ENCODE measurements at places on chromosomes 4 and X.

DNA sequence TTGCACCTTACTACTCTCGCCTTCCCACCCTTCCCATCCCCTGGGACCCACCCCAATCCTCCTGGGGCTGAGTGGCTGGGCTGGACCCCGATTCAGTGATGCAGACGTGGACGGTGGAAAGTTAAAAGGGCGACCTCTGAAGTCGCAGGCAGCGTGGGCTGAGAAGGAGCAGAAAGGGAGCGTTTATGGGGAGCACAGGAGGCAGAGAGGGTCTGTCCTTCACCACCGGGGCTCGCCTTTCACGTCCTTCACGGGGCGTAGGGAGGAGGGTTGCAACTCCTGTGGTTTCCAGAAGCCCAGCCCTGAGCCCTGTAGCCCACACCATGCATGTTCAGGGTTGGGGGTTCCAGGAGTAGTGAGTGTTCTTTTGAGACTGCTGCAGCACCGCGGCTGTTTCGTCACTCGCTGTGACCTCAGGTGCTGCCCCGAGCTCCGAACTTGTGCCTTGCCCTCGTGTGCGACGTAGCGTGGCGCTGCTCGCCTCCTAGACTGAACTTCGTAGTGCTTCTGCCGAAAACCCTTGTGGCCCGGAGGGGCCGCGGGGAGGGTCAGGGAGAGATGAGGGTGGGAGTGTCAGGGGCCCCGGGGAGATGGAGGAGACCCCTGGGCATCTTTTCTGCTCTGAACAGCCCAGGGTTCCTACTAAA, 1.6 kb downstream of the NHS start:
- peak; percentile 25 for DNase-seq

- DNase-seq: no peak
Measured at GRCh38 chrX:37926700-37927099, 79.3 kb upstream of the DYNLT3 start.

- no peak for DNase-seq
Measured at GRCh38 chrX:133497356-133497755, 82.1 kb upstream of the GPC4 start.

GRCh38 chr4:26594371-26594770, 10.5 kb downstream of the TBC1D19 start:
- DNase-seq: no peak

DNA sequence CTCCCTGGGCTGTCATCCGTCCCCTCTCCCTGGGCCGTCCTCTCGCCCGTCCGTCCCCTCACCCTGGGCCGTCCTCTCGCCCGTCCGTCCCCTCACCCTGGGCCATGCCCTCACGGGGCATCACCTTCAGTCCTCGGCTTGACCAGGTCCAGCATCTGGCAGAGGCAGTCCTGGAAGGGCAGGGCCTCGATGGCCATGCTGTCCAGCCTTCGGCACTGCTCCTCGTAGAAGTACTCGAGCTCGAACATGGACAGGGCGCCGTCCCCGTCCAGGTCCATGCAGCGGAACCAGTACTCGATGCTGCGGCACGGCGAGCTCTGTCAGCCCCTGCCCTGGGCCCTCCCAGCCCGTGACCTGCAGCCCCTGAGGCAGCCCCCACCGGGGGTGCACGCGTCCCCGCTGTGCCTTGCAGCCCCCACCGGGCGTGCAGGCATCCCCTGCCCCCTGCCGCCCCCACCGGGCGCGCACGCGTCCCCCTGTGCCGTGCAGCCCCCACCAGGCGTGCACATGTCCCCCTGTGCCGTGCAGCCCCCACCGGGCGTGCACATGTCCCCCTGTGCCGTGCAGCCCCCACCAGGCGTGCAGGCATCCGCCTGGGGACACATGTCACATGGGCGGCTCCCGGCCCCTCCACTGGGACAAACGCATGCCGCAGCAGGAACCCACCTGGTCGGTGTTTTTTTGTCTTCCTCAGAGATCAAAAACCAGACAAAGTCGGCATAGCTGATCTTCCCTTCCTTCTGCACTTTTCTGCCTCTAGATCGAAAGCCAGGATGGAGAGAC, 22.2 kb upstream of the GTPBP6 start:
- DNase-seq: no peak

DNA sequence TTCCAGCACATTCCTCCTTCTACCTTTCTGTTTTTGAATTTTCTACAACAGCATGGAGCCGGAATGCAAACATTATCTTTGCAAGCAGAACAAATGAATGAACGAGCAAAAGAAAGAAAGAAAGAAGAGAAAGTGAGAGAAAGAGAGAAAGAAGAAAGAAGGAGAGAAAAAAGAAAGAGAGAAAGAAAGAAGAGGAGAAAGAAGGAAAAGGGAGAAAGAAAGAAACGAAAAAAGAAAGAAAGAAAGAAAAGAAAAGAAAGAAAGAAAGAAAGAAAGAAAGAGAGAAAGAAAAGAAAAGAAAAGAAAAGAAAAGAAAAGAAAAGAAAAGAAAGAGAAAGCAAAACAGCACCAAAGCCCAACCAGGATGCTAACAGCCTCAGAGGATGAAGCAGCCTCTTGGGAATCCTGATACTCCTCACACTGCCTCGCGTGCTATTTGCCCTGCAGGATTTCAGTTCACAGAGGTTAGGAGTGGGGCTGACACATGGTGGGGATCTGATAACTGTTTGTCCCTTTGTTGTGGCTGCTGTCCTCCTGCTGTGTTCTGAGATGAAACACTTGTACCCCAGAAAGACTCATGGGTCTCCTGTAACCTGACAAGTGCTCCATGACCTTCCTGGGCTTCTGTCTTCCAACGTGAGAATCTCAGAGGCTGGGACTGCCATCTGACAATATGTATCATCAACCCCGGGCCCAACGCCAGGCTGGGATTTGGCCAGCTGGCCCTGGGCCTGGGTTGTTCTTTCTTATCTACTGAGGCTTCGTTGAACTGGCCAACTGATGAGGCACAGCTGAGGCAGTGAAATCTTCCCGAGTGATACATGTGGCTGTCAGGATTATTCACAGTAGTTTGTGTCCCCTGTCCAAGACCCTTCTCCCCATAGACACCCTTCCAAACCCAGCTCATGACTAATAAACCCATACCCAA, 61.0 kb downstream of the SEPSECS start:
- no peak for DNase-seq

DNA sequence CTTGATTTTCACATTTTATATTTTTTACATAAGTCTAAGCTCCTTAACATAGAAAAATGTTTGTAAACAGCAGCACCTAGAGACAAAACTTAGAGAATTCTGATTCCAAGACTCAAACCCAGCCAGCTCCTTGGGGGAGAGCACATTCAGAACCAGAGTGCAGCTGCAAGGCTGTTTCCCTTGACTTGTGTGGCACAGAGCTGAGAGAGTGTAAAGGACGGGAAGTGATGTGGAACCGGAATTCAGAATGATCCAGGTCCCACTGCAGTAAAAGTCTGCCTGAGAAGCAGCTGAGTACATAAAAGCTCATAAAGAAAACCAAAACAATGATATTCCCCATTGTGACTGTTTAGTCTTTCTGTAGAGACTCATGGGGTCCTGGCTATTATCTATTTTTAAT, 713.8 kb downstream of the RAB28 start:
- no peak for DNase-seq

DNA sequence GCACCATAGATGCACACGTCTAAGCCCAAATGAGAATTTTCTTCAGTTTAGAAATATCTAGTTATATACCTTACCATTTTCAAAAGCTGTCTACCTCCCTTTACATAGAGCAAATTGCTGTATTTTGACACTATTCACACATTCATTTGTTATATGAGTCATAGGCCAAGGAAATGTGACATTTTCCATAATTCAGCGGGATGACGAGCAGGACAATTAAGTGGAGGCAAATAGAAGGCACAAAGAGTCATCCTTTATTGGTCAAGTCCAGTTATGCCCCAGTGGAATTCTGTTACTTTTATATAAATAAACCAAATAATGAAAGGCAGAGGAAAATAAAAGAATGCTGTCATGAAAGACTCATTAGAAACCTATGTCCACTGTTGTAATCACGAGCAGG, 27.9 kb downstream of the FGF13 start:
- DNase-seq: no peak

DNA sequence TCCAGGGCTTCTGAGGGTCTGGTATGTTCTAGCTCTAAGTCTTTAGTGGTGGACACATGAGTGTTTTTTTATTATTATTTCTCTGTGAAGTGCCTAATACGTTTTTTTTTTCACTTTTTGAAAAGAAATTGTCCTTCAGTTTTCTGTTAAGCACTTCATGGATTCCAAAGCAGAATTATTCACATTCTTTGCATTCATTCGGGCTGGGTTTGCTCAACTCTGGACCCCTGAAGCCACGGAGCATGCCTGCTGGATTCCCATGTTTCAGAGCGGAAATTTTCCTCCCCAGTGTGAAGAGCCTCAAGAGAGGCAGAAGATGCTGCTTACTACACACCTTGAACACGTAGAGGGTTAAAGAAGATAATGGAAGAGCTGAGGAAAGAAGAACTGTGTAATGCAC, 107.5 kb downstream of the EGF start:
- DNase-seq: no peak

DNA sequence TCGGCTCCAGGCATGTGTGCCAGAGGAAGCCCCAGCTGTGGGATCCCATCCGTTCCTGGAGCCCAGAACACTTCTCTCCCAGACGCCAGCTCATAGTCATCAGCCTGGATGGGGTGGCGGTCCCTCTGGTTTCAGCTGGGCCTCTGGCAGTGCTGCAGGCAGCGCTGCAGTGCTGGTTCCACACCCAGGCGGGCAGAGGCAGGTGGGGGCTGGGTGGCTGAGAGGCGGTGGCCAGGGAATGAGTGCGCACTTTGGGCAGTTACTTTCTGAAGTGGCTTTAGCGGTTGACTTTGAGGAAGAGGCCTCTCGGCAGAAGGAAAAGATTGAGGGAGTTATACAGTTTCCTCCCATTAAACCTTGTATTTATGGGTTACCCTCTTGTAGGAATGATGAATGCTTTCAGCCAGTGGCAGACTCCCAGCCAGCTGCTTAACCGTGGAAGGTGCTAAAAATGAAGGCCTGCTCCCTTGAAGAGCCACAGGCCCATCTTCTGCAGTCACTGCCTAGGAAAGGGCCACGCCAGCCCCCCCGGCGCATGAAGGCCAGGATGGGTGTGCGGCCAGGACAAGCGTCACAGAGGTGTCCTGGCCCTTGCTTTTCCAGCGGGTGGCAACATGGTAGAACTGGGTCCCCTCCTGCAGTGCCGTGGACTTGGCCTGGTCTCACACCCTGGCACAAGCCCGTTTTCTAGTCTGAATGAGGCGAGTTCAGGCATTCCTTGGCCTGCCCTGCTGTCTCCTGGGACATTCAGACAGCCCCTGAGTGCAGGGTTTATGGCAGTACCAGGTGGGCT, 9.9 kb downstream of the TADA2B start:
- peak; percentile 22 for DNase-seq

DNA sequence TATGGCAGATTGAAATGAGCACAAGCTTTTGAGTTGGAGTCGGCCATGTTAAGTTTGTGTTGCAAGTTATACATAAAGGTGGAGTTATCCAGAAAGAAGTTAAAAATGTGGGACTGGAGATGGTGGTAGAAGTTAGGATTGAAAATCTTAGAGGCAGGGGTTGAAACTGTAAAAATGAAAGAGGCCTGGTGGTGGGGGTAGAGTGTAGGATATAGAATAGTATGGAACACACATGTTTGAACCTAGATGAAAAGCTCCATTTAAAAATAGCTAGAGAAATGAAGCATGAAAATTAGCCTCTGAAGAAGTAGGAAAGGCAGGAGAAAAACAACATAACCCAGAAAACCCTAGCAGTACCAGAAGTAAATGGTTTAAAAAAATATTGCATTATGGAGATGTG, 131.8 kb upstream of the ENPEP start:
- no peak for DNase-seq

- no peak for DNase-seq
Measured at GRCh38 chr4:114400531-114400930, 198.1 kb upstream of the UGT8 start.

- no peak for DNase-seq
Measured at GRCh38 chrX:38672646-38673045, 111.3 kb downstream of the TSPAN7 start.

GRCh38 chrX:10157032-10157341, 212 bp downstream of the CLCN4 start:
- DNase-seq: no peak

GRCh38 chrX:18607966-18608365, 63.9 kb downstream of the RS1 start:
- no peak for DNase-seq

DNA sequence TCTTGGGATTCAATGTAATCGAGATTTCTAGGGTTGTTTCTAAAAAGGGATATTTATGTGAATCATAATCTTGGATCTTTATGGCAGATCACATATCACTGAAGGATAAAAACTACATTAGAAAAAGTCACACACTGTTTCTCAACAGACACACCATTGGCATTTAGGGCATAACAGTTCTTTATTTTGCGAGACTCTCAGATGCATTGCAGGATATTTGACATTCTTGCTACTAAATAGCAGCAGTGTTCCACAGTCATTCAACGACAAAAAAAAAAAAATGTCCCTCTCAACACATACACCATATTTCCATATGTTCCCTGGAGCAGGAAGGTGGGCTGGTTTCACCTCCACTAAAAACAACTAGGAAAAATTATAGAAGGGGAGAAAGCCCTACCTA, 243.4 kb upstream of the PCDH18 start:
- DNase-seq: no peak

GRCh38 chr4:186405957-186406356, 140.0 kb downstream of the F11 start:
- no peak for DNase-seq

GRCh38 chr4:189117426-189117825, 823.2 kb upstream of the FRG1 start:
- DNase-seq: no peak

GRCh38 chr4:11106190-11106589, 322.5 kb downstream of the HS3ST1 start:
- DNase-seq: no peak

- DNase-seq: no peak
Measured at GRCh38 chr4:150814873-150815272, 200.2 kb downstream of the LRBA start.

GRCh38 chr4:121711263-121712000, 14.7 kb upstream of the ANXA5 start:
- DNase-seq: peak; percentile 48

DNA sequence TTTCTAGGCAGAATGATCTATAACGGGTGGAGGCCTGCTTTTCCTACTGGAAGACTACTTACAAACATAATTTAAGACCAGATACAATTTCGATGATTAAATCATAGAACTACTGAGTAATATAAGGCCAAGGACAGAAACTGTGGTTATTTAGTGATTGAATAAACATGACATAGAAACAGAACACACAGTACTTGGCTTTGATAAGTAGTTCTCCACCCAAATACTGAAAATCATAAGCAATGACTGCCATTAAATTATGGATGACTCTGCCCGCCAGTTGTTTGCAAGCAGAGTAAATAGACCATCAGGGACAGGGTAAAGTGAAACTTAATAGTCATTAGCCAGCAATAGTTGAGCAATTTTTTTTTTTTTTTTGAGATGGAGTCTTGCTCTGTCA, 17.2 kb upstream of the SMIM14 start:
- DNase-seq: no peak
